ENCODE measurements at places on chromosomes 13 and 19. TPM values are rescaled to one million over a fixed set of nuclear protein-coding genes. Genes with fewer than 3 reads are reported as not detected.

C19orf67 gene
- not detected for total RNA-seq

DNA sequence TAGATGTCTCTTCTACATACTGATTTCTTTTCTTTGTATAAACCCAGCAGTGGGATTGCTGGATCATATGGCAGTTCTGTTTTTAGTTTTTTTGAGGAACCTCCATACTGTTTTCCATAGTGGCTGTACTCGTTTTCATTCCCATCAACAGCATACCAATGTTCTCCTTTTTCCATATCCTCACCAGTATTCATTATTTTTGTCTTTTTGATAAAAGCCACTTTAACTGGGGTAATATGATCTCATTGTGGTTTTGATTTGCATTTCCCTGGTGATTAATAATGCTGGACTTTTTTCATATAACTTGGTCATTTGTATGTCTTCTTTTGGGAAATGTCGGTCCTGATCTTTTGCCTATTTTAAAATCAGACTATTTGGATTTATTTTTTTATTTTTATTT lies 108.5 kb downstream of the PAN3 start:
- no peak for DNase-seq
- no peak overlapping the region for H3K4me3 ChIP-seq
- H3K27me3 ChIP-seq, result no peaks in the 10 kb centered on the region
- no peak overlapping the region for H3K27ac ChIP-seq

DNA sequence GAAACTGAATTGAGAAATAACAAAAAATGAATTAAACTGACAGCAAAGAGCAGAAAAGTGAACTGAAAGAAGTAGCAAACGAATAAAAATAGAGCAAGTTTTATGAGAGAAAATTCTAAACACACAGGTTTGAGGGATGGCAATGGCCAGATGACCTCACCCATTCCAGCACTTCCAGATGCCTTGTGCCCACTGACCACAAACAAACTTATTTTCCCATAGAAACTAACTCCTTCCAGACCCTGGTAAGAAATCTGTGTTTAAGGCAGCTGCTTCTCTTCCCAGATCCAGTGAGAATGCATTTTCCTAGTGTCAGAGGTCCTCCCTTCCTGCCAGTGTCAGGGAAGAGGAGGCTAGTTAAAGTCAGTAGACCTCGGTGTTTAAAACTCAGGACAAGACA lies 51.7 kb downstream of the RXFP2 start:
- no peak overlapping the region for H3K4me3 ChIP-seq
- H3K27me3 ChIP-seq, result no peaks in the 10 kb centered on the region
- DNase-seq, result no peak
- no peak overlapping the region for H3K27ac ChIP-seq

LAIR1 gene
- total RNA-seq, result not detected

DNA sequence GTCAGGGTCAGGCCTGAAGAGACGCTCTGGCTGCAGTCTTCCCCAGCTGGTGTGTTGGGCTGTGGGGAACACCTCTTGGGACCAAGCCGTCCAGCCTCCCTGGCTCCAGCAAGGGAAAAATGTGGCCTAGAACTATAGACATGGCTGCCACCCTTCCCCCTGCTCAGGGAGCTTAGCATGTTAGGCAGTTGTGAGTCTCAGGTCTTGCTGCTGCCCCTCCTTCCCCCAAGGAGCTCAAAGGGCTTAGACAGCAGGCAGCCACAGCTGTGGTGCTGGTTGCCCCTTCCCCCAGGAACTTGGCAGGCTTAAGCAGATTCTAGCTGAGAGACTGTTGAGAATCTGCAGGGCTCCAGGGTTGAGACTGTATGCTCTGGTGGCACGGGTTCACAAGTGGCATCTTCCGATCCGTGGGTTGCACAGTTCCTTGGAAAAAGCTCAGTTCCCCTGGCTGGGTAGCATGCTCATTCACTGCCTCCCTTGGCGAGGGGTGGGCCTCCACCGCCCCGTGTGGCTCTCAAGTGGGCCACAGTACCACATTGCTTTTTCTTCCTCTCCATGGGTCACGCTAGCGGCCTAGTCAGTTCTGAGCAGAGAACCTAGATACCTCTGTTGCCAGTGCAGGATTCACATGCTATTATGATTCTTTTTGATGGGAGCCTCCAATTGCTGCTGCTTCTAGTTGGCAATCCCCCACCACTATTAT lies 1258.6 kb downstream of the OLFM4 start:
- no peak overlapping the region for H3K27ac ChIP-seq
- no peaks in the 10 kb centered on the region for H3K27me3 ChIP-seq
- H3K4me1 ChIP-seq, result no peaks in the 10 kb centered on the region
- H3K4me3 ChIP-seq, result no peak overlapping the region

DNA sequence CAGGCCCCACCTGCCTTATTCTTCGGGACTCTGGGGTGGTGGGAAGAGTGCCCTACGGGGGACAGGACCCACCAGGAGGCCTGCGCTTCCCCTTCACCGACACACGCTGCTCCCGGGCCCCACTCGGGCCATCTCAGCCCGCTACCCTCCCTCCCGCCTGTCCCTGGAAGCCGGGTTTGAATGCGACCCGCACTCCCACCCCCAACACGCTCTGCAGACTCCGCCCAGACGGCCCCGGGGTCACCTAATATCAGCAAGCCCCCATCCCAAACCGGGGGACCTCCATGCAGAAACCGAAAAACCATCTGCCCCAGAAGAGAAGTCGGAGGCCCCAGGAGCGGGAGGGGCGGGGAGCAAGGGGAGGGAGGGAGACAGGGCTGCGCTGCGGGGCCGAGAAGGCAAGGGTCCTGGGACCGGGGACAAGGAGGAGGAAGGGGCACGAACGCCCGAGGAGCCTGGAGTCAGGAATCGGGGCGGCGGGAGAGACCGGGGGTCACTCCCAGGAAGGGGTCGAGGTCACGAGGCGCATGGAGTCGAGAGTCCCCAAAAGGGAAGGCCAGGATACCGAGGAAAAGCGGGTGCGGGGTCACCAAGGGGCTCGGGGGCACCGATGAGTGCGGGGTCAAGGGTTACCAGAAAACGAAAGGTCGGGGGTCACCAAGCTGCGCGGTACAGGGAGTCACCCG lies 766 bp downstream of the SBNO2 start:
- H3K36me3 ChIP-seq, result peaks cover 14% of the 10 kb centered on the region
- H3K27me3 ChIP-seq, result peaks cover 7% of the 10 kb centered on the region
- peak overlapping the region; percentile 90 for H3K27ac ChIP-seq
- peak overlapping the region; percentile 90 for H3K4me3 ChIP-seq

ACP5 gene
- total RNA-seq, result 3.2 TPM

BEST2 gene
- total RNA-seq, result not detected

GRCh38 chr19:38213911-38214625 lies 10.0 kb downstream of the DPF1 start:
- peak; percentile 27 for DNase-seq
- H3K27me3 ChIP-seq, result peaks cover 5% of the 10 kb centered on the region
- peaks cover 14% of the 10 kb centered on the region for H3K36me3 ChIP-seq
- H3K4me3 ChIP-seq, result no peak overlapping the region

GRCh38 chr19:2986951-2987524 lies 9.7 kb downstream of the TLE6 start:
- peaks cover 29% of the 10 kb centered on the region for H3K27me3 ChIP-seq
- peaks cover 11% of the 10 kb centered on the region for H3K4me1 ChIP-seq
- H3K4me3 ChIP-seq, result no peak overlapping the region

DNA sequence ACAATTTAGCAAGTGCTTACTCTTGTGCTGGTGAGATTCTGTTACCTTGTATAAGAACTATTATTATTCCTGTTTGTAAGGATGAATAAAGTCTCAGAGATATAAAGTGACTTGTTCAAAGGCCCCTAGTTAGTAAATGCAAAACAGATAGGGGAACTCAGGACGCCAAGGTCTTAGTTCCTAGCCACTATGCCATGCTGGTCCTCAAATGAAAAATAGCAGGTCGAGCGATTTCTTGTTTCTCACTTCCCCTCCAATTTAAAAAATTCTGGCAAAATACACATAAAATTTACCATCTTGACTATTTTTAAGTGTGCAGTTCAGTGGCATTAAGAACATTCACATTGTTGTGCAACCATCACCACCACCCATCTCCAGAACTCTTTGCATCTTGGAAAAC lies 1.1 kb downstream of the TECR start:
- peak overlapping the region; percentile 95 for H3K4me3 ChIP-seq
- DNase-seq, result no peak
- peaks cover 24% of the 10 kb centered on the region for H3K4me1 ChIP-seq
- peaks cover 1% of the 10 kb centered on the region for H3K27me3 ChIP-seq
- no peak overlapping the region for H3K27ac ChIP-seq

GPATCH1 gene
- total RNA-seq, result 5.9 TPM

DNA sequence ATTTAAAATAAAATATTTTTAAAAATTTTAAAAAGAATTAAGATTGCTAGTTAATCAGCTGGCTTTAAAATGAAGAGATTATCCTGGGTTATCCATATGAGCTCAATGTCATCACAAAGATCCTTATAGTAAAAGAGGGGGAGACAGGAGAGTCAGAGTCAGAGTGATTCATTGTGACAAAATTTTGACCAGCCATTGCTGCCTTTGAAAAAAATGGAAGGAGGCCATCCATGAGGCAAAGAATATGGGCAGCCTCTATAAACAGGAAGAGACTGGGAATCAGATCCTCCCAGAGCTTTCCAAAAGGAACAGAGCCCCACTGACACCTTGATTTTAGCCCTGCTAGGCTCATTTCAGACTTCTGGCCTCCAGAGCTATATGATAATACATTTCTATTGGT lies 9.3 kb upstream of the RUBCNL start:
- H3K27ac ChIP-seq, result no peak overlapping the region
- no peaks in the 10 kb centered on the region for H3K4me1 ChIP-seq
- H3K27me3 ChIP-seq, result peaks cover 2% of the 10 kb centered on the region
- H3K4me3 ChIP-seq, result no peak overlapping the region

GRCh38 chr13:60583911-60584753 lies 187.1 kb downstream of the TDRD3 start:
- peaks cover 30% of the 10 kb centered on the region for H3K4me1 ChIP-seq
- H3K4me3 ChIP-seq, result peak overlapping the region; percentile 31
- peaks cover 8% of the 10 kb centered on the region for H3K27me3 ChIP-seq
- H3K27ac ChIP-seq, result peak overlapping the region; percentile 58
- H3K36me3 ChIP-seq, result no peaks in the 10 kb centered on the region

DNA sequence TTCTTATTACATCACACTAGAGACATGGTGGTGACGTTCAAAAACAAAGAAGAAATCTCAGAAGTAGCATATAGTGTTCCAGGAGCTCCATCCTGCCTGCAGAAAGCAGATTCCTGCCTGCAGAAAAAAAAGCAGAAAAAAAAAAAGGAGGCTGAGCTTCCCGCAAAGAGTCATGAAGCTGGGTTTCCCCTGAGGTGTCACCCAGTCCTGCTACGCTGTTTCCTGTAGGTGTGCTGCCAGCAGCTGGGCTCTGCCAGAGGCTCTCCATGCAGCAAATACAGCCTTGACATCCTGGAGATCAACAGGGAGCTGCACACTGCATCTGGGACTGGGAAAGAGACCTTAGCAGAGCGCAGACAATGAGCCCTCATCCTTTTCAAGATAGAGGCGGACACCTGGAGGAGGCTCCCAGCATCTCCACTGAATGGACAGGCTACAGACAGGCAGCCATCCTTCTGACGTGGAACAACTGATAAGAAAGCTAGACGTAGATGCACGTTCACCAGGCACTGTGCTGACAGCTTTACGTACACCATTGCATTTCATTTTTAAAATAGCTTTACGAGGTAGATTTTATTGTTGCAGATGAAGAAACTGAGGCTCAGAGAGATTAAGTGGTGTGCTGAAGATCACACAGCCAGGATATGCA lies 350.9 kb downstream of the FOXO1 start:
- peaks cover 1% of the 10 kb centered on the region for H3K27me3 ChIP-seq
- DNase-seq, result no peak
- no peaks in the 10 kb centered on the region for H3K36me3 ChIP-seq
- H3K4me3 ChIP-seq, result no peak overlapping the region

DNA sequence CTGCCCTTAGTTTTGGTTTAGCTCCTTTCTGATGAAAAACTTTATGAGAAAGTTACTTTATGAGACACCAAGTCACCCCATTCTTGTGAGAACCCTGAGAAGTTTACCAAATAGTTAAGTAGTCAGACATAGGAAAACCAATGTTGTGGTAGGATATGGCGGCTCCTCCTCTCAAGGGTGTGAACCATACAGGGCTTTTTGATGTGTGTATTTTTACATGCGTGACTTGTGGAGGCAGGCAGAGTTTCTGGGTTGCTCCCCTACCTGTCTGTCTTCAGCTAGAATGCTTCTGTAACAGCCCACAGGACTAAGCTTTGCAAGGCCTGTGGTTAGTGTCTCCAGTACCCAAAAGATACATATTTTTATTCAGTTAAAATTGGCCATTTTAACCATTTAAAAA lies 18.3 kb downstream of the UBAC2 start:
- peaks cover 30% of the 10 kb centered on the region for H3K4me1 ChIP-seq
- no peaks in the 10 kb centered on the region for H3K27me3 ChIP-seq
- H3K4me3 ChIP-seq, result no peak overlapping the region
- peaks cover 8% of the 10 kb centered on the region for H3K36me3 ChIP-seq

All from HFFc6 (cell line).